ENCODE measurements at places on chromosomes 2 and 18. TPM values are rescaled to one million over a fixed set of nuclear protein-coding genes. Genes with fewer than 3 reads are reported as not detected.
A peak's percentile ranks its signal among the peaks of the same experiment; 100 is the strongest.

DNA sequence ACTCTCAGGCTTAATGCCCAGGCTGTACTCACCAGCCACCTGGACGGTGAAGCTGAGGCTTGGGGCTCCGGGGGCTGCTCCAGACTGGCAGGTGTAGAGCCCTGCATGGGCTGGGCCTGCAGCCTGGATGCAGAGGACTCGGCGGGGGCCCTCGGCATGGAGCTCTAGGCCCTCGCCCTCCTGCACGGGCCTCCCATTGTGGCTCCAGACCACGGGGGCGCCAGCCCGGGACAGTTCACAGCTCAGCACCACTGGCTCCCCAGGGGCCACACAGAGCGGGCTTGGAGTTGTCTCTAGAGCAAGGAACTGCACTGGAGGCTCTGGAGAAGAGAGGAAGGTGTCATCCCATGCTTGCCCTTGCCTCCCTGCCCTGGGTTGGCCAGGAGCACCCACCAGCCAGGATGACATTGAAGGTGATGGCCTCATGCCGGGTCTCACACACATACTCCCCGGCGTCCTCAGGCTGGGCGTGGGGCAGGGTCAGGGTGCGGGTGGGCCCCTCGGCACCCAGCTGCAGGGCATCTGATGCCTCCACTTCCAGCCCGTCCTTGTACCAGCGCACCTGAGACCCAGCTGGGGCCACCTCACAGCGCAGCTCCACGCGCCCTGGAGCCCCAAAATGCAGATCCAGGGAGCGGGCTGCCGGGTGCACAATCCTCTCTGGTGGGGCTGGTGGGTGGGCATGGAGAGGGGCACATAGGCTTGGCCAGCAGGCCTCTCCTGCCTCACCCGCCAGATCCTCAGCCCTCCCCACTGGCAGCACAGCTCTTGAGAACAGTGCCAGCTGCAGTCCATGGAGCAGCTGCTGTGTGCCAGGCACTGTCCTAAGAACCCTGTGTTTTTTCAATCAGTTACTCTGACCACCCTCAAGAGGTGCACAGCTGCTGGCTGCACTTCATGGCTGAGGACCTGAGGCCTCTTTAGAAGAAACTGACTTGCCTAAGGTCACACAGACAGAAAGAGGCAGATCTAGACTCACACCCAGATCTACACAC is 13.3 kb downstream of the OBSL1 start:
- no peak for DNase-seq

- DNase-seq, result no peak
Observed at GRCh38 chr2:215556979-215557378, 121.1 kb upstream of the FN1 start.

DNA sequence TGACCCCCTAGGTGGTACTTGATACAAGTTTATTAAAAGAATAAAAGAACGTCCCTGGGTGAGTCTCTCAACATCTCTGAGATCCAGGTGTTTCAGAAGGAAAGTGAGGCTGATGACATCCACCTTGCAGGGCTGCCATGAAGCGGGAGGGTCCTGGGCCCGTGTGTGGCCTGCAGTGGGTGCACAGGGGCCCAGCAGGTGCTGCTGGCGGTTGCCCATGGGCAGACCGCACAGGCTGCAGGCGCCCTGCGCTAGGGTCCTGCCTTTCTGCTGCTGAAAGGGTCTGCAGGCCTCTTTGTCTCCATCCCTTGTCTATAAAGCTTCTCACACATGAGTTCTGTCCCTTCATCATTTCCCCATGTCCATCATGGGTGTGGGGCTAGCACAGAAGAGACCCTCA is 247.0 kb downstream of the TFCP2L1 start:
- no peak for DNase-seq

DNA sequence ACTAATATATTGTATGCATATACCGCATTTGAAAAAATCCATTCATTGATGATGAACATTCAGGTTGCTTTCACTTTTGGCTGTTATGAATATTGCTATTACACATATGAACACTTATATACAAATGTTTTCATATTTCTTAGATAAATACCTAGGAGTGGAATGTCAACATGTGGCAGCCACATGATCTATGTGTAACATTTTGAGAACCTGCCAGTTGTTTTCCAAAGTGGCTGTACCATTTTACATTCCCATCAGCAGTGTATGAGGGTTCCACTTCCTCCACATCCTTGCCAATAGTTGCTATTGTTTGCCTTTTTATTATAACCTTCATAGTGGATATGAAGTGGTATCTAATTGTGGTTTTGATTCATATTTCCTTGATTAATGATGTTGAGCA is 40.5 kb downstream of the CCDC85A start:
- no peak for DNase-seq

- peak; percentile 75 for DNase-seq
Observed at GRCh38 chr18:55401638-55402191, 186.3 kb downstream of the TCF4 start.

MEP1B gene
- total RNA-seq, result not detected

DNA sequence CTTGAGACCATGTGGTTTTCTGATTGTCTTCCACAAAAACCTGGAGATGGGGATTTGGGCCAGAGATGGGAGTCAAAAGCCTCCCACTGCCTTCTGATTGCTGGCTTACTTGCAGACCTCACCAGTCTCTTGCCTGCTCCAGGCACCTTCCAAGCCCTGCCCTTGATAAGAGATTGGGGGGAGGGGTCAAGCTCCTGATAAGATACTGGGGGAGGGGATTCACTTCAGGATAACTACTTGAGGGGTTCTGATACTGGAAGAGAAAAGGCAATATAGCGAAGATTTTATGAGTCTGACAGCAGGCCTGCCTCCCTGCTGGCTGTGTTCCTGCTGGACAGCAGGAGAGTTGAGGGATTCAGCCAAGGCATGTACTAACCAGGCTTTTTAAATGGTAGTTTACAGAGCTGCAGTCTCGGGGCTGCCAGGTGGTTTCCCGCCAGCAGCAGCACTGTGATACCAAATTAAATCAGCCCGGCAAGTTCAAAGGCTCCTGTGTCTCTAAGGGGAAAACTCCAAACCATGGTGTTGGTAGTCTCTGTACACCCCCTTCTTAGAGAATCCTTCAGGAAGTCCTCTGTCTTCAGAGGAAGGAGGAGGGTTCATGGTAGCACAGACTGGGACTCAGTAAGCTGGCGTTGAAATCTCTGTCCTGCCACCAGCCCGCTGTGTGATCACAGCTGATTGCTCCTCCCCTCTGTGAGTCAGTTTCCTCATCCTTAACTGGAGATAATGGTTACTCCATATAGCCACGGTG is 58.3 kb downstream of the FBXO36 start:
- DNase-seq, result peak; percentile 81

DNA sequence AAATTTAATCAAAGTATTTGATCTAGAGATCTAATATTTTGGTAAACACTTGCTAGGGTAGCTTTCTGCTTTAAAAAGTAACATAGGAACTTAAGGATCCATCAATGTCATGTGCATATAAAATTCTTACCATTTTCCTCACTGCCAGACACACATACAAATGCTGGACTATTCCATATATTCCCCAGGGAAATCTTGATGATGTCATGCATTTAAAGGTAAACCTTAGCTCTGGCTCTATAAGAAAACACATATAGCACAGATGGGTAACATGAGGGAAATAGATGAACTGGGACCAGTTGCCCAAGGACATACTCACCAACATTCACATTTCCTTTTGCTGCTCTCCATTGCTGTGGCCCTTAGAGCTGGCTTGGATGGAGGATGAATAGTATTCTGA is 79.1 kb upstream of the FMNL2 start:
- DNase-seq, result no peak

GRCh38 chr2:177271981-177272666 is 7.6 kb upstream of the NFE2L2 start:
- no peak for DNase-seq

DNA sequence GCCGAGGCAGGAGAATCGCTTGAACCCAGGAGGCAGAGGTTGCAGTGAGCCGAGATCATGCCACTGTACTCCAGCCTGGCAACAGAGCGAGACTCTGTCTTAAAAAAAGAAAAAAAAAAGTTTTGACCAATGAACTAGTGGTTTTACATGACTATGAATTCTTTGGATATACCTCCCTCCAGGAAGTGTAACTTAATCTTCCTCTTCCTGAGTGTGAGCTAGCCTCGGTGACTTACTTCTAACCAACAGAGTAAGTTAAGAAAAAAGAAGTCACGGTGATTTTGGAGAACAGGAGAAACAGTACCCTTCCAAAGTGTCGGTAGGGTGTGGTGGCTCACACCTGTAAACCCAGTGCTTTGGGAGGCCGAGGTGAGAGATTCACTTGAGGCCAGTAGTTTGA is 7.1 kb downstream of the TIA1 start:
- DNase-seq, result no peak

DNA sequence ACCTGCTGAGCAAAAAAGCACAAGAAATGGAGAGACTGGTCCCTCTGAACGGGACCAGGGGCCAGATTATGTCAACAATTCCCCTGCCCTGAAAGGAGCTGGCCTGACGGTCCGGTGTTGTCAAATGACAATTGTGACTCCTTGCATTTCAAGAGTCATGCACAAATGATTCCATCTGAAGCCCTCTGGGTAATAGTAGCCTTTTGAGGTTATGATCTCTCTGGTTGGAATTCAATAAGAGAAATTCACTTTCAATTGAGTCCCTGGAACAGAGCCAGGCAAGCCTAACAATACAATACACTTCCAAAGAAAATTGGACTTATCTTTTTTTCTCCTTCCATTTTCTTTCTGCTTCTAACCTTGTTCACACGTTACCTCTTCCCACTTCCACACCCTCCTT is 116.9 kb downstream of the C1D start:
- DNase-seq, result no peak

DNA sequence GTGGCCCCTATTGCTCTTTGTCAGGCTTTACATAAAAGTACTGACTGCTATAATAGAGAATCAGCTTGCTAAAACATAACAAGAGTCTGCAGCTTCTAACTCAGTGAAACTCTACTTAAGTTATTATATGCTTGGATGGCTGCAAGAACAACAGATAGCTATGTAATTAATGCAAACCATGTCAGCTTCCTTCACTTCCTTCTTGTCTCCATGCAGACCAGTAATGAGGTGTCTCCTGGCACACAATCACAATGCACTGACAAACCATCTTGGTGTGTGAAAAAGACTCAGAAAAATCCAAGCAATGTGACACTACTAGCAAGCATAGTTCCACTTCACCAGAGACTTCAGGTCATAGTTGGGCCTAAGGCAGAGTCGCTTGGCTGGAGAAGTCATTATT is 2068.9 kb upstream of the PIK3C3 start:
- no peak for DNase-seq

DNA sequence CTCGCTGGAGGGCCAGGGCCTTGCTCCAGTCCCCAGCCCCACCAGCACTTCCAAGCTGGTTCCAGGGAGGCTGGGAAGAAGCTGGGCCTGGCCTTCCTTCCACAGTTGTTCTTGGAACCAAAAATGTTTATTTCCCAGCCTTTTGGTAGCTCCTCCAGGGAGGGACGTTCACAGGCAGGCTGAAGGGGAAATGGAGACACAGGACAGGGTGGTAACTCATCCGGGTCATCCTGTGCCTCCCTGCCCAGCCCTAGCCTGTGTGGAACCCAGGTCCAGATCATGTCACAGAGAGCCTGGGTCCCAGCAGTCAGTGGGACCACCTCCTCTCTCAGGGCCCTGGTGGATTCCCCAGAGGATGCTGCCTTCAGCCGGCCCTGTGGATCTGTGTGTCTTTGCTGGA is 12.5 kb upstream of the ARMC9 start:
- DNase-seq, result no peak

CDCA7 gene
- total RNA-seq, result 64.3 TPM

SNORC gene
- total RNA-seq, result 3.6 TPM

GCC2 gene
- total RNA-seq, result 59.9 TPM

- DNase-seq, result no peak
Observed at GRCh38 chr2:217895070-217895635, 107.6 kb downstream of the TNS1 start.

- no peak for DNase-seq
Observed at GRCh38 chr2:69571189-69571588, 72.3 kb downstream of the AAK1 start.

UCN gene
- 0.59 TPM for total RNA-seq

- no peak for DNase-seq
Observed at GRCh38 chr2:138722316-138722715, 57.9 kb downstream of the NXPH2 start.

KCNS3 gene
- total RNA-seq, result 15.2 TPM

GRCh38 chr2:17813010-17813741 is 3.1 kb upstream of the MSGN1 start:
- peak; percentile 20 for DNase-seq

- DNase-seq, result no peak
Observed at GRCh38 chr18:12990641-12990966, 558 bp upstream of the CEP192 start.

PTRHD1 gene
- total RNA-seq, result 33.4 TPM

DNA sequence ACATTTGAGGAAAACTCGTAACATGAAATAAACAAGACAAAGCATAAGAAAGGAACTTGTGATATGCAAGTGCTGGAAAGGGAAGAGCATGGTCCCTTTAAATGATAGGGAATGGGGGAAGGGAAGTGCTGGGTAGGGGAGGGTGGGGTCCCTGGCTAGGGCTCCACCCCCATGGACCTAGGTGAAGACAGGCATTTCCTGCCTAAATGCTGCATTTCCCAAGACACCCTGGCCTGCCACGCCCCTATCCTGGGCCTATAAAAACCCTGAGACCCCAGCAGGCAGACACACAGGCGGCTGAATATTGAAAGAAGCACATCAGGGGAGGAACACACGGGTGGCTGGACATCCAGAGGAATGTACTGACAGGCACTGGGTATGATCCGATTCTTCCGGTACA is 499.9 kb downstream of the ZEB2 start:
- DNase-seq, result no peak

GRCh38 chr2:235009081-235009480 is 57.3 kb downstream of the SH3BP4 start:
- no peak for DNase-seq

- peak; percentile 46 for DNase-seq
Observed at GRCh38 chr18:78876868-78877267, 102.8 kb upstream of the SALL3 start.

DNA sequence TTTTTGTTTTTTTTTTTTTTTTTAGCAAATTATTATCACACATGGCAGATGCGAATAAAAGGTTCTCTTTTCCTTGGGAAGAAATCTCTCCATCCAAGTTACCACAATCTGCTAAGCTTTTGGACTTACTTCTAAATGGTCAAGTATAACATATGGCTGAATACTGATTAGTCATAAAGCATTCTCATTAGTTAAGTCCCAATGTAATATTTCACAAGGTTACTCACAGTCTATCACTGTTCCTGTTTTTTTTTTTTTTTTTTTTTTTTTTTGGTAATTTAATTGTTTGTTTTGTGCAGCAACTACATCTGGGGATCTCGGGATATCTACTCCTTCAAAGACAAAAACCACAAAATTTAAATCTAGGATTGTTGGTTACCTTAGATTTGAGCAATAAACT is 771.7 kb downstream of the CPS1 start:
- no peak for DNase-seq

DLGAP1 gene
- total RNA-seq, result 11.5 TPM

PUM2 gene
- 127 TPM for total RNA-seq

CCL20 gene
- not detected for total RNA-seq

DNA sequence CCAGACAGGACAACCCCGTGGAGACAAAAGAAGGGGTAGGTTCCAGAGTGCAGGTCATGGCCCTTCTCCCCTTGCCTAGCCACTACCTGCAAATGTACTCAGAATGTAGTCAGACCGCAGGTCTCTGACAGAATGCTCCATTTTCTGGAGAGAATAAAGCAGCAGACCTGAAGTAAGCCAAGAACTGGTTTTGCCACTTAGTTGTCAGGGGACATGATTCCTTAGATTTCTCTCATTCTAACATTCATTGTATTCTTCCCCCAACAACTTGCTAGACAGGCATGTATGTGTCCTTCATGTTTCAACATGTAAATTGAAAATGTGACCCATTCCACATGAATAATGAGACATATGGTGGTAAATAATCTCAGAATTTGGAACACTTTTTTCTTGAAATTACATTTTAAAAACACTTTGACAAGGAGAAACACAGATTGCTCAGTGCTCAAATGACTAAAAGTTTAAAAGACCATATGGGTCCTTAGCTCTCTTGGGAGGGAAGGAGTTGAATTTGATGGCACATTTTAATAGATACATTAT is 142.4 kb downstream of the CCBE1 start:
- no peak for DNase-seq

Measured in endodermal cell (in vitro differentiated cells).